ENCODE measurements at places on chromosomes 16 and 17. TPM values are rescaled to one million over a fixed set of nuclear protein-coding genes. Genes with fewer than 3 reads are reported as not detected.

DNA sequence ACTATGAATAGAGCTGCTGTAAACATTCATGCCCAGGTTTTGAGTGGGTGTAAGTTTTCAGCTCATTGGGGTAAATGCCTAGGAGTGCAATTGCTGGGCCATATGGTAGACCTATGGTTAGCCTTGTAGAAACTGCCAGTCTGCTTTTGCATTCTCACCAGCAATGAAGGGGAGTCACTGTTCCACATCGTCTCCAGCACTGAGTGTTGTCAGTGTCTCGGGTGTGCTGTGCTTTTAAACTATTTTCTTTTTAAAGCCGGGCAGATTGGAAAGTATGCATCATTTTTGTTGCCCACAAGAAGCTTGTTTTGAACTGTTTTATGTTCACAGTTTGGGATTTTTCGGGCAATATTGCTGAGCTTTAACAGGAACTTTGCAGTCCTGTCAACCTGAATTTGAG lies 7.9 kb downstream of the RMI2 start:
- no peak for DNase-seq

DNA sequence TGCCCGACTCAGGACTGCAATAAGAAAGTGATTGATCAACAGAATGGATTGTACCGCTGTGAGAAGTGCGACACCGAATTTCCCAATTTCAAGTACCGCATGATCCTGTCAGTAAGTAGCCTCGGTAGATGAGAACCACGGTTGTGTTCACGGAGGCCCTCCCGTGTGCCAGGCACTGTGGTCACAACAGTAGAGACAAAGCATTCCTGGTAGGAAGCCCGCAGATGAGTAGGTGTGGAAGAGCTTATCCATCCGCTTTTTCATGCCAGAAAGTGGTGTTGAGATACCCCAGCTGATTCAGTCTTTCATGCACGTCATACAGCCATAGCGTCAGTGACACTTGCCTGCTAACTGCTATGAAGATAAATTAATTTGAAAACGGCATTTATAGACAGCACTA lies 58.9 kb downstream of the RPA1 start:
- no peak for DNase-seq

Gene HNF1B
- total RNA-seq: not detected

Gene FN3KRP
- total RNA-seq: 24.4 TPM

Gene EVI2B
- 3.8 TPM for total RNA-seq

- DNase-seq: no peak
Observed at GRCh38 chr17:55294042-55294751, 29.4 kb downstream of the HLF start.
